ENCODE measurements at places on chromosomes 7 and 10.

- DNase-seq = no peak
These were observed 28.8 kb upstream of the DIP2C start for GRCh38 chr10:718143-718700.

- DNase-seq = no peak
These were observed 1.6 kb downstream of the UNCX start for GRCh38 chr7:1234049-1234880.

DNA sequence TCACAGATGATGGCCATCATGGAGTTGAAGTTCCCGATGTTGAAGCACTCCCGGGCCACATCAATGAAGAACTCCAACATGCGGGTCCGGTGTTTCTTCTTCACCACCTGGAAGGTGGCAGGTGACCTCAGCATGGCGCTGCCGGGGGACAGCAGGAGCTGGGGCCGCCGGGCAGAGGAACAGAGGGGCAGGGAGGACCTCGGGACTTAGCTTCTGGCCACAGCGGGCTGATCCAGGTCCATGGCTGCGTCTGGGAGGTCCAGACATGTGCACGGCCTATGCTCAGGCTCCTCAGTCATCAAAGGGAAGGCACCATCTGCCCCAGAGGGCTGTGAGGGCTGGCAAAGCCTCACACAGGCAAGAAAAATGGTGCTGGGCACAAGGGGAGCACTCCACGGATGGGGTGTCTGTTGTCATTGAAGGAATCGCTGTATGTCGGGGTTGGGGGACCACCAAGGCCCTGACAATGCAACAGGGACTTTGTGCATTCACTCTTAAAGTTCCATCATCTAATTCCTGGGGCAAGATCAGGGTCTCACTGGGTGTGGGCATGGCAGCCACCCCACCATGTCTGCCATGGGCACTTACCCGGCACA is 60.9 kb downstream of the CSGALNACT2 start:
- DNase-seq = no peak

DNA sequence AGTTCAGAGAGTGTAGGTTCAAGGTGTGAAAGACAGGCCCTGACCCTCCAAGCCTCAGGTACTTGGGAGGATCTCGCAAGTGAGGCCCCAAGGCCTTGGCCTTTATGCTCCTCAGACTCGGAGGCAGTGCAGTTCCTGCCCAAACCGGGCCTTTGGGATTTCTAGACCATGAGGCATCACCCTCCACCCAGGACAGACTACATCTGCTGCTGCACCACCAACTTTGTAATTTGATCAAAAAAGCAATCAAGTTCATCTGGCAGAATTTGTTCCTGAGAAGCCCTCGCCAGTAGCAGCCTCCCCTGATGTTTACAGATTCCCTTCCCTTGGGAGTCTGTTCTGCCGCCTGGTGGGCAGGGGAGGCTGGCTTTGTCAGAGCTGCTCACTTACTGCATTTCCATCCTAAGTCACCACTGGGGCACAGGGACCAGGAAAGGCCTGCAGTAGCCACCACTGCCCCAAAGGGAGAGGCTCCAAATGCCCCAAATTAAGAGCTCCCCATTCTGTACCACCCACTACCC is 2.1 kb downstream of the CAMK2G start:
- DNase-seq = no peak

All from hematopoietic multipotent progenitor cell treated with erythropoietin and hydrocortisone succinate and interleukin-3 and kit ligand, for 15 days (in vitro differentiated cells).